ENCODE measurements at places on chromosomes 4 and X.

GRCh38 chrX:65745992-65746391, 78.5 kb downstream of the MSN start:
- DNase-seq = peak; percentile 33

DNA sequence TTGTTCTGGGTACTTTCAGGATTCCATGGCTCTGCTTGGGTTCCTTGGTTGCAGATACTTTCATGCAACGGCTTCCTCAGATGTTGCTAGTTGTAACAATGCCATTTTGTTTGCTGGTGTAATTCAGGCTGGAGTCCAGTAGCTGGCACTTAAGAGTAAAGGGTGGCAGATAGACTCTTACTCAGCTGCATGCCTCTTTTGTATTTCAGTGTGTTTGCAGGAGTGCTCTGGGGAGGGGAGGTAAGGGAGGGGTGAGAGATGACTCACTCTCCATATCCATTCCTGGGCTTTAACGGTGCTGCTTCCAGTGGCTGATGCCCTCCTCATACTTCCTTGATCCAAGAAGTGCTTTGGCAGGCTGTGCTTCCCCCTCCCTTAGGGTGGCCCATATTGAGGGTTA, 155.2 kb downstream of the ZNF330 start:
- DNase-seq = no peak

DNA sequence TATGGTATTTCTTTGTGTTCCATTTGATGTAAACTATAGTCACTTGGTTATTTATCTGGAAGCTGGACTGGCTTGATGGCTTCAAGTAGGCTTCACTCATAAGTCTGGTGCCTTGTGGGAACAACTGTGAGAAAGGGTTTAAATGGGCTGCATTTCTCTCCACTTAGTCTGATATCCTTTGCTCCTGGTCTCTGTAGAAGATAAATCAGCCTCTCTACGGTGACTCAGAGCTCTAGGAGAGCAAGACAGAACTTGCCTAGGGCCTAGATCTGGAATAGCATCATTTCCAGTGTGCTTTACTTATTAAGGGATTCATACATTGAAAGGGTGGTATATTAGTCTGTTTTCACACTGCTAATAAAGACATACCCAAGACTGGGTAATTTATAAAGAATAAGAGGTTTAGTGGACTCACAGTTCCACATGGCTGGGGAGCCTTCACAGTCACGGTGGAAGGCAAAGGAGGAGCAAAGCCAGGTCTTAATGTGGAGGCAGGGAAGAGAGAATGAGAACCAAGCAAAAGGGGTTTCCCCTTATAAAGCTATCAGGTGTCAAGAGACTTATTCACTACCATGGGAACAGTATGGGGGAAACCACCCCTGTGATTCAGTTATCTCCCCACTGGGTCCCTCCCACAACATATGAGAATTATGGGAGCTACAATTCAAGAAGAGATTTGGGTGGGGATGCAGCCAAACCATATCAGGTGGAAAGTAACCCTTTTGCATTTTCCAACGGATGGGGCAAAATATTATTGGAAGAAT, 1746.4 kb upstream of the PCDH7 start:
- no peak for DNase-seq

- DNase-seq = peak; percentile 42
Observed at GRCh38 chr4:78880874-78881492, 58.3 kb downstream of the PAQR3 start.

DNA sequence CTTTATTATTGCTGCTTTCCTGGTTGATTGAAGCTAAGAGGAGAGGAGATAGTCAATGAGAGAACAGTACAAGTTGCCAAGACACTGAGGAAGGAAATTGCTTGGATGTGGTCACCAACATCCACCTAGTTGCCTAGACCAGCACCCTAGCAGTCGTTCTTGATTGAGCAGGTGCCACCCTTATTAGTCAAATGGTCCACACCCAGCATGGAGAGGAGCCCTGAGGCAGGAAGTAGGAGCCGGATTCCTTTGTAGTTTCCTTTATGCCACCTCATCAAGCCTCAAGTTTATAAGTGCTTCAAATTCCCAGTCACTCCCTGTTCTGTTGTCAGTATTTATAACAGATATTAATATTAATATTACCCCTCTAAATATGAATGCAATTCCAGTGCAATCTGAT, 19.1 kb downstream of the PAGE2 start:
- no peak for DNase-seq

DNA sequence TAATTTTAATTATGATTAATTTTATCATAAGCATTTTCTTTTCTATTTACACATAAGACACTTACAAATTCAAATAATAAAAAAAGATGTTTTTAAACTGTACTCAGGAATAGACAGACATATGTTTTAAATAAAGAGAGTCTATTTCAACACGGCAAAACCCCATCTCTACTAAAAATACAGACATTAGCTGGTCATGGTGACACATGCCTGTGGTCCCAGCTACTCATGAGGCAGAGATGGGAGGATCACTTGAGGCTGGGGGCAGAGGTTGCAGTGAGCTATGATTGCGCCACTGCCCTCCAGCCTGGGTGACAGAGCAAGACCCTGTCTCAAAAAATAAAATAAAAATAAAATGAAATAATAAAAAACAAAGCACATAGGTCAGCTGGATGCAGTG, 14.8 kb downstream of the FAM9B start:
- DNase-seq = no peak

DNA sequence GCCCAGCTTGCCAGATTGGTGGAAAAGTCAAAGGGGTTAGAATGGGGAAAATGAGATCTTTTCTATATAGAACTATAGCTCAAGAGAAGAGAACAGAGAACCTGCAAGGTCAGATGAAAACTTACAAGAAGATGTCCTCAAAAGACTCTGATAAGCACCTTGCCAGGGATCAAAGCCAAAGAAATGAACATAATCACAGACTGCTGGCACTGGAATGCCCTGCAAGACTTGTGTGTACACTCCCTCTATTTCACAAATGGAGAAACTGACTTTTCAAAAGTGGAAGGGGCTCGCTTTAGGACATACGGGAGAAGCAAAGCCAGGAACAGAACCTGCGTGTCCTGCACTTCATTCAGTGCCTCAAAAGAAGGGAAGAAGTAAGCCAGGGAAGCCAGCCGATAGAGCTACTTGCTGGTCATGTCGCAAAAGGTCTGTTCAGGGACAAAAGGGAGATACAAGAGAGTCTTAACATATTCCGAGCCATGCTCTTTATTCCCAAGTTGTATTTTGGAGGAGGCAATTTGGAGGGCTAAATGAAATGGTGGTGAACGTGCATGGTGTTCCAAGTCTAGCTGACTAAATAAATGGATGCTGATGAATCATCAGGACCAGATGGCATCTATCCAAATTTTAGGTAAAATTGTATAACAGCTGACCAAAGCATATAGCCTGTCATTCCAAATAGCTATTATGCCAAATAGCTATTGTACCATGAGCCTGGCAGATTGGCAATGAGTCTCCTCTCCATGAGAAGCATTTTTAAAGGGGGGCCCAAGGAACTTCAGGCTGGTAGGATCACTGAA, 175.6 kb upstream of the GPC4 start:
- DNase-seq = no peak

GRCh38 chrX:40176351-40177116, 78.8 kb upstream of the BCOR start:
- peak; percentile 70 for DNase-seq

DNA sequence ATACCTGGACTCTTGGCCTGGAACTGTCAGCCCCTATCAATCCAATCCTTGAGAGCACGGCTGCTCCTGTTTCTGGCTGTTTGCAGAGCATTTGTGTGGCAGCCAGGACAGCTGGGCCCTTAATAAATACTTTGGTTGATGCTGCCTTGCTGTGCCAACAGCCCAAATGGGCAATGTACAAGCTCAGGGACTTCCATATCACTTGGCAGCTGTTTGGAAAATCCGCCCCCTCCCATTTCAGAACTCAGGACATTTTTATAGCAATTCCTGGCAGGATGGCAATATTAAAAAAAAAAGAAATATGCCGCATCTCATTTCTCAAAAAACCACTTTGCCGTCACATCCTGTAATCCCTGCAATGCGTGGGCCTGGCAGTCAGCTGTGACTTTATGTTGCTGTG, 218.9 kb downstream of the HS3ST1 start:
- no peak for DNase-seq

DNA sequence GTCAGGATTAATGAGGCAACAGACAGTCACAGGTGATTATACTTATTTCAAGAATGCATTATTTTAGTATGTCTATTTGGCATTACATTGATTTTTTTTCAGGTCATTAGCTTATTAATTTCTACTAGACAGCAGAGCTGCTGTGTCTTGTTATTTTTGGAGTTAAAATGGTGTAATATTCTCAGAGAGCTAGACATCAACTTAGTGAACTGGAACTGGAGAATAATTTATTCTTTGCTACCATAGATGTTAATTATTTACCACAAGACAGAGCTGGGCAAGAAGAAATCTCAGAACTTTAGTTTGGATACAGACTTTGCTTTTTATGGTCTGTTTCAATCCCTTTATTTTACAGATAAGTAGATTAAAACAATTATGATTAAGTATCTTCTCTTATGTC, 10.2 kb upstream of the HPGD start:
- no peak for DNase-seq

DNA sequence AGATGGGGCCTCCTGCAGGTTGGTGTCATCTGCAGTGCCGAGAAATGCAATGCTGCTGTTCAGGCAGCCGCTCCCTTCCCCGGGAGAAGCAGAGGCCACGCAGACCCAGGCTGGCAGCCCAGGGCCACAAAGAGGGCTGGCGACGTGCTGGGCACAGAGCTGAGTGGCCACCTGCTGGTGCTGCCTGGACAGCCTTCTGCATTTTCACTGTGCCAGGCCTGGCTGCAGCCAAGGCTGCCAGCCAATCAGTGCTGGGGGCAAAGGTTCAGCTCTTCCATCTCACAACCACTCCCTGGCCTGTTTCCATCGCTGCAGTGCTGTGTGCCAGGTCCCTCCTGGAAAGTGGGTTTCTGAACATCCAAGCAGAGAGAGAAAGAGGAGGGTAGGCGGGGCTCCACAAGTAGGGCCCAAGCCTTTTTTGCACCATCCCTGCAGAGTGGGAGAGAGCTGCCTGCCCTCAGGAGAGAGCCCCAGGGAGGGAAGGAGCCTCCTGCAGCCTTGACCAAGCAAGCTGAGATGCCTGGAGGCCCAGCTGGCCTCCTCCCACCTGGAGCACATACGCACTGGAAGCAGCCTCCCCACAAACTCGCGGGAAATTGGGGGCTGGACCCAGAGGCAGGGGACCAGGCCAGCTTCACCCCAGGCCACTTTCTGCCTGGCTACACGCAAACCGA, 20.1 kb downstream of the ADRA2C start:
- no peak for DNase-seq

DNA sequence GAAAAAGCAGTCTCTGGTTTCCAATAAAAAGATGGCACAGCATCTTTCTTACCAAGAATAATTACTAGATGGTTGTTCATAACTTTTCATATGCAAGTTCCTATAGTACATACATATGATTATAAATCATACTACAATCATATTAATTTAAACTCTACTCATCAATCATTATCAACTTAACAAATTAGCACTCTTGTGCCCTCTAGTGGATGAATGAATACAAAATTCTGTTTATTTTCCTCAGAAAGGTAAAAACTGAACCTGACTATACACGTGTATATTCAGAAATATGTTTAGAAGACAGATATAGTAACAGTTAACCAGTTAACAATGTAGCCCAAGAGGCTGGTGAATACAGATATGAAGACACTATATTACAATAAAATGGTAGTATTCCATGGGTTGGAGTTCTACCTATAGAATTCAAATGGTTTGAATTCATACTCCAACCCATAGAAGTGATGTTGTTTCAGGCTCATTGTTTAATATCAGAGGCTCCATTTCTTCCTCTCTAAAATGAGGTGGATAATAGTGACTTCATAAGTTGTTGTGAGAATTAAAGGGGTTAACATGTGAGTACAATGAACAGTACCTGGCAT, 100.0 kb downstream of the ADAMTS3 start:
- DNase-seq = peak; percentile 75
